ENCODE measurements at places on chromosomes 12 and 14.

GRCh38 chr12:131448254-131448795 lies 262.6 kb upstream of the SFSWAP start:
- DNase-seq, result no peak

DNA sequence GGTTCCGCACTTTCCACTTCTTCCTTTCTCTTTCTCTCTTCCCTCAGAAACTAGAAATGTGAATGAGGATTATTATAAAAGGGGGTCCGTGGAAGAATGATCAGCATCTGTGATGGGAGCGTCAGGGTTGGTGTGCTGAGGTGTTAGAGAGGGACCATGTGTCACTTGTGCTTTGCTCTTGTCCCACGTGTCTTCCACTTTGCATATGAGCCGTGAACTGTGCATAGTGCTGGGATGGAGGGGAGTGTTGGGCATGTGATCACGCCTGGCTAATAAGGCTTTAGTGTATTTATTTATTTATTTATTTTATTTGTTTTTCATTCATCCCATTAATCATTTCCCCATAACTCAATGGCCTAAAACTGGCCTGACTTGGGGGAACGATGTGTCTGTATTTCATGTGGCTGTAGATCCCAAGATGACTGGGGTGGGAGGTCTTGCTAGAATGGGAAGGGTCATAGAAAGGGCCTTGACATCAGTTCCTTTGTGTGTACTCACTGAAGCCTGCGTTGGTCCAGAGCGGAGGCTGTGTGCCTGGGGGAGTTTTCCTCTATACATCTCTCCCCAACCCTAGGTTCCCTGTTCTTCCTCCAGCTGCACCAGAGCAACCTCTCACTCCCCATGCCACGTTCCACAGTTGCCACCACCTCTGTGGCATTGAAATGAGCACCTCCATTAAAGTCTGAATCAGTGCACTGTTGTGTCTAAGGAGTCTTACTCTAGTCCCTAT lies 4.6 kb upstream of the ATN1 start:
- no peak for DNase-seq

- DNase-seq, result no peak
Measured at GRCh38 chr14:58535044-58535443, 102.7 kb upstream of the DACT1 start.

DNA sequence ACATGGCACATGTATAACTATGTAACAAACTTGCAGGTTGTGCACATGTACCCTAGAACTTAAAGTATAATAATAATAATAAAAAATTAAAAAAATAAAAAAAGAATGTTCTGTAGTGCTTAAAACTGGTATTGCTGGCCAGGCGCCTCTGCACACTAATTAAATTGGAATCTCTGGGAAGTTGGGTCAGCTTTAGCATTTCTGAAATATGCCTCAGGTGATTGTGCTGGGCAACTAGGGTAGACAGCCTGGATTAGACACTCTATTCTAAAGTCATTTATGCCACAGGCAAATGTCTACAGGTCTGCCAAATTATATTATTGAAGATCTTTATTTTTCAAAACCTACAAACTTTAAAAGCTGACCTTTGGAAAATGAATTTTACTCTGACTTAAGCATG lies 55.3 kb downstream of the PPM1H start:
- no peak for DNase-seq

- DNase-seq, result no peak
Measured at GRCh38 chr12:69999561-69999960, 174.5 kb downstream of the MYRFL start.

GRCh38 chr14:76056128-76056527 lies 70.6 kb downstream of the IFT43 start:
- DNase-seq, result no peak

DNA sequence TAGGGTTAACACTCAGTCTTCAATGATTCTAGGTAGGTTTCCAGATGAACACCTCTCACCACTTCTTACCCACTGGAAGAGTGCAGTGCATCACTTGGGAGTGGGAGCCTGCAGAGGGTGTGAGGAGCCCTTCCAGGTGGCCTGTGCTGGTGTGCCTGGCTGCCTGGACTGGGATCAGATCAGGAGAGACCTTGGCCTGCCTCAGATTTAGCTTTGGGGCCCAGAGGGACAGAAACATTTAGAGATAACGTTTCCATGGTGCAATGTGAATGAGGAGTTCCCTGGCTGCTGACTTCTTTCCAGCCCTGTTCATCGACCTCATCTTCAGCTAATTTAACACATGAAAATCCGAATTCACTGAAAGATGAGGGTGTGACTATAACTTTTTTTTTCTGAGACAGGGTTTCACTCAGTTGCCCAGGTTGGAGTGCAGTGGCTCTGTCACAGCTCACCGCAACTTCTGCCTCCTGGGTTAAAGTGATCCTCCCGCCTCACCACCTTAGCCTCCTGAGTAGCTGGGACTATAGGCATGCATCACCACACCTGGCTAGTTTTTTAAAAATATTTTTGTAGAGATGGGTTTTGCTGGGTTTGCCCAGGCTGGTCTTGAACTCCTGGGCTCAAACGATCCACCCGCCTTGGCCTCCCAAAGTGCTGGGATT lies 53.6 kb downstream of the SUSD6 start:
- no peak for DNase-seq

GRCh38 chr12:25982416-25982815 lies 23.9 kb downstream of the RASSF8 start:
- DNase-seq, result no peak

DNA sequence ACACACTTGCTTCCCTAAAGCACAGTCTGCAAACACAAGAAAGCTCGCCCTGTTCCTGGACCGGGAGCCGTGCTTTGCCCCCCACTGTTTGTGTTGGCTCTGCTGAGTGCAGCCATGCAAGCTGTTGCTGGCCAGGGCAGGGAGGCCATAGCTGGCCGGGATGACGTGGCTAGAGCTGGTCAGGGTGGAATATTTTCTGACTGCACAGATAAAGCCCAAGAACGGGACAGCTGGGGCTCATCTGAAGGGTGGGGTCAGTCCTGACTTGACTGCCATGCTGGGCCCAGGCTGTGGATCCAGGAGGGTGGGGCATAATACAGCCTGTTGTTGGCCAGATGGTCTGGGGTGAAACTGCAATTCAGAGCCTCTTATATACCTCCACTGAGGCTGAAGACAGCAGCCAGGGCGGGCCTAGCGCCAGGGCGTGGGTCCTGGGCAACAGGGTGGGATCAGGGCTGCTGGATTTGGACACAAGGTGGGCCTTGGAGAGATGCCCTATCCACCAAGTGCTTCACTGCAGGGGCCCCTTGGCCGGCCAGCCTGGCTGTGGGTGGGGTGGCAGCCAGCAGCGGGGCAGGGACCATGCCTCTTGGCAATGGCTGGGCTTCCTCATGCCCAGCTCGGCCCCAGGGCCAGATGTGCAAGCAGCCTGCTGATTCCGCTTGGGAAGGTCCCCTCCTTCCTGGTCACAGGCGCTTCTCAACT lies 14.8 kb downstream of the KMT5A start:
- no peak for DNase-seq

DNA sequence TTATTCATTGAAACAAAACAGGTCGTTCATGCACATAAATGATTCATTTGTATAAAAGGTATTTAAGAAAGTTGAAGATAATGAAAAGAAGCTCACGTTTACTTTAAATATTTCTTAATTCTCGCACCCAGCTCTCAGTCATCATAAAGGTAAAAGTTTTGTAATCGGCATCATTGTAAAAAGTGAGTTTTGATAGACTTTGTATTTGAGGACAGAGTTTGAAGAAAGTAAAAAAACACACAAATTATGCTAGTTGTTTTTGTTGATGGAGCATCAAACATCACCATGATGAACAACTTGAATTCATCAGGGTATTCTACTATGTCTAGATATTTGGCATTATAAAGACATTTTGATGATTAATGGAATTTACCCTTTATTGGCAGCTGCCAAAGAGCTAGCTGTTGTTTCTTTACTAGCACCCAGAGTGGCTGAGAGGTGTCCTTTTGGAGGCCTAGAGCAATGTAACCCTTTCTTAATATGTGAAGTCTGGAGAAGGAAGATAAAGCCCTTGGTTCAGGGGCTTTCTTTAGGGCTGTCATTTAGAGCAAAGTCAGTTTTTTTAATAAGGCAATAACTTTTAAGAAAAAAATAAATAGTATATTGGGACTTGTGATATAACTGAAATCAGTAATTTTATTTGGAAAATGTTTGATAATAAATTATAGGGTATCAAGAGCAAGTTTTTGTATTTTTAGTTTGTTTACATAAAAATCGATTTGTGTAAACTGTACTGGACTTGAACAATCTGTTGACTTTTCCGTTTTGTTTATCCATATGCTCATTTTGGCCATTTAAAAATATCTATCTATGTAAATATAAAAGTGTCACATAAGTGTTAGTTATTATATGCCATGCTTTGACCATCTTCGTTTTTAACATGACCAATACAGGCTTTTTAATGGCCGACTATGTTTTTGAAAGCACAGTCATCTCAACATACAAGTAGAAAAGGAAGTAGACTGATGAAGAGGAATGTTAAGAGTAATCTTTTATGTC lies 7.4 kb downstream of the GLRX5 start:
- DNase-seq, result no peak

DNA sequence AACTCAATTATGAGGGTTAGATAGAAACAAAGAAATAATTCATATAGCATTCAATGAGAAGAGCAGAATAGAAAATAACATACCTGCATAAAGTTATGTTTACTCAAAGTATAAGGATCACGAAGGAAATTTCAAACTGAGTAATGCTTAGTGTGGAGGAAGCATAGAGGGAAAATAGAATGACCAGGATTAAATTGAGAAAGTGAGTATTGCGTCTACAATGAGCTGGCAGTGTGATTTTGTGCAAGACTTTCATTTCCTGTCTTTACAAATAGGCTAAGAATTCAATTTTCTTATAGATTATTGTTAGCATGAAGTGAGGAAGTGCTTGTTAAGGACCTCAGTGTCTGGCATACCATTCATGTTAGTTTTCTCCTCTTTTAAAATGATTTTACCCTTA lies 12.0 kb downstream of the ADGRD1 start:
- DNase-seq, result no peak

GRCh38 chr14:56358275-56358674 lies 221.3 kb upstream of the TMEM260 start:
- no peak for DNase-seq

- DNase-seq, result no peak
Measured at GRCh38 chr14:60349663-60350365, 100.8 kb downstream of the PPM1A start.

DNA sequence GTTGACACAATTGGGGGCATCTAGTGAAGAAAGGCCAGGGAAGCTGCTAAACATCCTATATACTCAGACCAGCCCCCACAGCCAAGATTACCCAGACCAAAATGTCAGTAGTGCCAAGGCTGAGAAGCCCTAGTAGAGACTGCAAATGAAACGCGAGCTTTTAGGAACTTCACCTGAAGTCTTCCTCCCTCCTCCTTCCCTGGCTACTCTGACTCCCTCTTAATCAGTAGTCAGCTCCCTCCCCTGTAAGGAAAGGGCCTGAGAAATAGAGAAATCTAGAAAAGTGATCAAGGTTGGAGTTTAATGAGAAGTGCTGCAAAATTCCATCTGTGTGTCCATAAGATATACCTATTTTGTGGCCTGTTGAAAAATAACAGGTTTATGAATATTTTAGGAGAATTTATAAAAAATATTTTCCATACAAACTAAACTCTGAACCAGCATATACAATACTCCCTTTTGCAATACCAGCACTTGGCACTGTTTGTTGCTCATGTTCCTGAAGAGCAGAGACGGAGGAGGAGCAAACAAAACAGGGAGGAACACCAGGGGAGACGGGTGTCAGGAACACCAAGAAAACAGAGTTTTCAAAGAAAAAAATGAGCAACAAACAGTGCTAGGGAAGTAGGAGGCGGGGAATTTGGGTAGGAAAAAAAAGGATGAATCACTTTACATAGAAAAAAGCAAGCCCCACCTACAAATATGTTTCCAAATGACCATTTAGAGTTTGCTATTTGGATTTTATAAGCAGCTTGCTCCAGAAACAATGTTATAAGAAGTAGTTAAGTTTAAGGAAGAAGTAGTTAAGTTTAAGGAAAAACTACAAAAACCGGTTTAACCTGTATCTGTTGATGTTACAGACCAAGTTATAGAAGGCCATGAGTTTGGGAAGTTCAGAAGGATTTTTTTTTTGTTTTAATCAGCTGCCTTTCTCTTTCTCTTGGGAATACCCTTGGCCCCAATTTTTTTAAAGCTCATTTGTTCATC lies 282.1 kb upstream of the GRIP1 start:
- DNase-seq, result no peak

DNA sequence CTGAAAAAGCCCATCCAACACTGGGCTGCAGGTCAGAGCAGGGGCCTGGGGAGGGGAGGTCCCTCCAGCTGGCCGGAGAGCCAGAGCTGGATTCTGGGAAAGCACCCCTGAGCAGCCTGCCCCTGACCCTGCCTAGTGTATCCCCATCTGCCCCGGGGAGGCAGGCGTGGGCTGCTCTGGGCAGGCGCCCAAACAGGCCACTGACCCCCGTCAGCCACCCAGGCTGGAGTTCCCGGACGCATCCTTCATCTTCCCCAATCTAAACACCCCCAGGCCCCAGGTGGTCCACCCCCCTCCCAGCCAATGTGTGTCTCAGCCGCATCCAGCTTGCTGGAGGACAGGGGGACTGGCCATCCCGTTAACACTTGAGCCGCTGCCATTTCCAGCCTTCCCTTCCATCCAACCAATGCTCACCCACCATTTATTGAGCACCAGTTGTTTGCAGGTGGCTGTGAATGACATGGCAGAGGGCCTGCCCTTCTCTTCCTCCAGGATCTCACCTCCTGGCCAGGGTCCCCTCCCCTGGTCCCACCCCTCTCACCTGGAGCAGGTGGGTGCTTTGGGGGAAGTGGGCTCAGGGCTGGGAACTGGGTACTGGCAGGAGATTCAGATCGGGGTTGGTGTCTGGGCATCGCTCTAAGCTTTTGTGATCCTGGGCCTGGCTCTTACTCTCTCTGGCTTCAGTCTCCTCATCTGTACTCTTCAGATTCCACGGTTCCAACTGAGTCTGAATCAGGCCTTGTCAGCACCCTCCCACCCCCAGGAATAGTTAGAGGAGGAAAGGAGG lies 743 bp upstream of the DTX1 start:
- DNase-seq, result no peak

Data from stimulated activated CD8-positive, alpha-beta memory T cell treated with anti-CD3 and anti-CD28 coated beads, Interleukin-15, amount 100 ng/mL, for 1 hour (primary cell).